ENCODE measurements at places on chromosomes 7 and 10. TPM values are rescaled to one million over a fixed set of nuclear protein-coding genes. Genes with fewer than 3 reads are reported as not detected.

The URGCP gene
- total RNA-seq = 33.4 TPM

The PRF1 gene
- total RNA-seq = 76.5 TPM

The CPXM2 gene
- not detected for total RNA-seq

The ZNRF2 gene
- 8.8 TPM for total RNA-seq

The ACSM6 gene
- not detected for total RNA-seq

The SFRP4 gene
- total RNA-seq = not detected

GRCh38 chr10:62748386-62748785 is 56.1 kb upstream of the ADO start:
- no peak for DNase-seq

DNA sequence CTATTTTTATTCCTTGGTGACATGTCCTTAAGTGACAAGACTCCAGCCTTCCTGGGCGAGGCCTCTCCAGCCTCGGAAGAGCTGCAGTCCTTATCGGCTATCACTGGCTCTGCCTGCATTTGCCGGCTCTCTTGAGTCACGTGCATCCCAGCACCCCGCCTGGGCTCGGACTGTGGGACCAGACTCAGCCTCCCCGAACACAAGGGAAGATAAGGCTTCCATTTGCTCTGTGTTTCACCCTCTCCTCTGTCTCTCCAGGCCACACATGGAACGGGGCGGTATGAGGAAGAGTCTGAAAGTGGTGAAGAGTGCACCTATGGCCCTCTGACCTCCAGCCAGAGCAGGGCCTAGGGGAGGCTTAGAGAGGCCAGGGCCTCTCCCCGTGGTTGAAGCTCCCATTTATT is 4.7 kb downstream of the GDF2 start:
- no peak for DNase-seq

GRCh38 chr10:11157292-11158076 is 139.8 kb downstream of the CELF2 start:
- no peak for DNase-seq

DNA sequence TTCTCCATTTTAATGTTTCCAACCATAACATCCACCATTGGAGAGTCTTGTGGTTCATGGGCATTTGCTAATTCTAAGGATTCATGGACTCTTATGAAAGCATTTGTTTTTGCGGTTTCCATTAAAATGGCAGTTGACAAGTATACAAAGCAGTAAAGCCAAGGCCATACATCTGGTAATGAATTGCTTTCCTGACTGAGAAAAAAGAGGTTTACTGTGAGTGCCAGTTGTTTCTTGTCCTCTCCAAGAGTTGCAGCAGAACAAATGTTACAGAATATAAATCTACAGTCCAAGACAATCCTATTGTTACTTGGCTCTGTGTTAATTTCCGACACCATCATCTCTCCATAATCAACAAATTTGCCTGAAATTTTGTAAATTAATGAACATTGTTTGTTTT is 261.3 kb downstream of the SORCS1 start:
- no peak for DNase-seq

- no peak for DNase-seq
These were observed 83.7 kb downstream of the ZMIZ1 start for GRCh38 chr10:79152423-79152817.

DNA sequence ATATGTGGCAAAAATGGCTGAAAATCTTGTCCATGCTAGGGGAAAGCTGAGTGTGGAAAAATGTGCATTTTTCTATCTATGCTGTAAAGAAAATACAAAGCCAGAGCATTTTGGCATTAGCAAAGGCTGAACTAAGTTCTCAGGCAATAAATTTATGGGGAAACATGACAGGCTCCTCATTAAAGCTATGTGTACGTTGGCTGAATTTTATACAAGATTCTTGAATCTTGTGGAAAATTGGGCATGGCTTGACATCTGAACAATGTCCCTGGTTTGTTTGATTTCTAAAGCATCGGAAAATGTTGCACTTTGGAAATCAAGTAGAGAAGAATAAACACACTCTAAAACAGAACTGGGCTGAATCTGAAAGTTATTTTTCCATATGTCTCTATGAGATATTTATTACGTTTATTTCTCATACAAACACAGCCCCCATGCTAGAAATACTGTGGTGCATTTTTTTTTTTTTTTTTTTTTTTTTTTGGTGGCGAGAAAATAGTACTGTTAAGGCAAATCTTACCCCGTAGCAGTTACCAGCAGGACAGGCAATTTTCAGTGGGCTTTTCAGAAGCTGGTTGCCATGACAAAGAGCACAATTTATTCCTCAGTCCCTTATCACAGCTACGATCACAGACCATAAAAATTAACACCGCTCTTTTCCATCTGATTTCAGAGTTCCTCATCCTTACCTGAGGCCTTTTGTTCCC is 16.9 kb downstream of the CPA1 start:
- DNase-seq = no peak

DNA sequence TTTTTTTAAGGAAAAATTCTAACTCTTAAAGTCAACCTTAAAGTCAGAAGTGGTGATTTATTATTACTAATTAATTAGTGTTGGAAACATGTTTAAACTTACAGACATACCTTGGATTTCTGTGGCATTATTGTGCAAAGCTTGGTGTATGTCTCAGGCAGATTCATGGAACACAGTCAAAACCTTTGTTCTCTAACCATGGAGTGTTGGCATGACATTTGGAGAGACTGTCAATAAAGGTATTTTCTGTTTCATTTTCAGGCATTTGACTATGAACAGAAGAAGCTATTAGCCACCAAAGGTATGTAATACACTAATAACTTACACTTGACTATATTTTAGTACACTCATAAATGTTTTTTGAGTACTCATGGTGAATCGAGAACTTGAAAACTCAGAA is 293.7 kb downstream of the BICC1 start:
- DNase-seq = no peak

- no peak for DNase-seq
These were observed 45.2 kb downstream of the PARD3 start for GRCh38 chr10:34769899-34770298.

DNA sequence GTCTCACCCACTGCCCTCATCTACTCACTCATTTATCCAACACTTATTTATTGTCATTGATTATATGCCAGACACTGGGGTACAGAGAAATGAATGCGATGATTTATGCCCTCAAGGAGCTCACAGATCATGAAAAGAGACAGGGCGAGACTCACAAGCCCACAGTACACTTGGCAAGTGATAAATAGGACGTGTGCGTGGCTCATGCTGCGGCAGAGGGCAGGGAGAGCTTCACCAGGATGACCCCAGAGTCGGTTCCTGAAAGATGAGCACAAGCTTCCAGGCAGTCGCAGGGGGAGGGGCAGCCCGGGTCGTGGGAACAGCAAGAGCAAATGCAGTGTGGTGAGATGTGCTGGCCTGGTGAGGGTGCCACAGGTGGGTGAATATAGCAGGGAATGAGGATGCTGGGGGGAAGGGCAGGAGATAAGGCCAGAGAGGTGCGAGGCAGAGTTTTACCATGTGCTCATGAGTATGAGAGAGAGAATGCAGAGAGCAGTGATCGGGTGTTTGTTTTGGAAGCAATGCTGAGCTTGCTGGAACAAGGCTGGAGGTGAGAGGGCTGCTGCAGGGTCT is 70.9 kb downstream of the ATXN7L1 start:
- DNase-seq = no peak

DNA sequence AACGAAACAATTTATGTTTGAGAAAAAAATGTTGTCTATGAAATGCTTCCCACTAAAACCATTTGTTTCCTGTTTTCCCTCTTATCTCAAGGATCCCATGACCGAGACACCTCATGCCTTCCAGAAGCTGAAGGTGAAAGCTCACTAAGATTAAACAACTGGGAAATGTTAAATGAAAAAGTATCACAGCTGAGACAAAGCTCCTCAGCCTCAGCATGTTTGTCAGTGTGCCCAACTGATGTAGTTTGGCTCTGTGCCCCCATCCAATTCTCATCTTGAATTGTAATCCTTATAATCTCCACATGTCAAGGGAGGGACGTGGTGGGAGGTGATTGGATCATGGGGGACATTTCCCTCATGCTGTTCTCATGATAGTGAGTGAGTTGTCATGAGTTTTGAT is 327.3 kb downstream of the HTR7 start:
- DNase-seq = no peak

- DNase-seq = no peak
These were observed 73.8 kb downstream of the RBM20 start for GRCh38 chr10:110717781-110718589.

DNA sequence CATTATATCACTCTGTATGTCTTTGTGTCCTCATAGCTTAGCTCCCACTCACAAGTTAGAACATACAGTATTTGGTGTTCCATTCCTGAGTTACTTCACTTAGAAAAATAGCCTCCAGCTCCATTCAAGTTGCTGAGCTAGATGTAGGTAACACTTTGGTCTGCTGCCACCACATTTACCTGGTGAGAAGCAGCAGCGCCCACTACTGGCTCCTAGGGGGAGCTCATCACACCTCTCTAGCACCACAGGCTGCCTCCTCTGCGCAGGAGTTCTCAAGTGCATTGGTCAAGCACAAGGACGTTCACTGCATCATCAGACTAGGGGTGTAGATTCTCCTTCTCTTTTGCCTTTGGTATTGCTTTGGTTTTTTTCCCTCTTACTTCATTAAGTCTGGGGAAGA is 530.9 kb upstream of the AUTS2 start:
- no peak for DNase-seq
